Effector memory CD8-positive, alpha-beta T cell (primary cell): ENCODE measurements at places on chromosomes 1 and 21.

DNA sequence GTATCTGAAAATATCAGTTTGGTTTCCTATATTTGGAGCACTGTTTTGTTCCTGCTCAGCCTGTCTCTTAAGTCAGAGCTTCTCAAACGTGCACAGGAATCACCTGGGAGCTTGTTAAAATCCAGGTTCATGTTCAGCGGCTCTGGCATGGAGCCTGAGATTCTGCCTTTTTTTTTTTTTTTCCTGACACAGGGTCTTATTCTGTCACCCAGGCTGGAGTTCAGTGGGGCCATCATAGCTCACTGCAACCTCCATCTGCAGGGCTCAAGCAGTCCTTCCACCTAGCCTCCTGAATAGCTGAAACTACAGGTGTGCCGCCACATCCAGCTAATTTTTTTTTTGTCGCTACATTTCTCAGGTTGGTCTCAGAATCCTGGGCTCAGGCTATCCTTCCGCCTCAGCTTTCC, 12.2 kb upstream of the SELENON start:
- no peak for DNase-seq
- no peaks in the 10 kb centered on the region for H3K27me3 ChIP-seq
- no peak overlapping the region for H3K27ac ChIP-seq
- no peaks in the 10 kb centered on the region for H3K4me1 ChIP-seq

- no peaks in the 10 kb centered on the region for H3K36me3 ChIP-seq
- H3K27ac ChIP-seq, result no peak overlapping the region
- H3K4me1 ChIP-seq, result no peaks in the 10 kb centered on the region
- H3K27me3 ChIP-seq, result peaks cover 83% of the 10 kb centered on the region
- H3K4me3 ChIP-seq, result no peak overlapping the region
Measured at GRCh38 chr1:231192620-231193163, 30.8 kb downstream of the TRIM67 start.

DNA sequence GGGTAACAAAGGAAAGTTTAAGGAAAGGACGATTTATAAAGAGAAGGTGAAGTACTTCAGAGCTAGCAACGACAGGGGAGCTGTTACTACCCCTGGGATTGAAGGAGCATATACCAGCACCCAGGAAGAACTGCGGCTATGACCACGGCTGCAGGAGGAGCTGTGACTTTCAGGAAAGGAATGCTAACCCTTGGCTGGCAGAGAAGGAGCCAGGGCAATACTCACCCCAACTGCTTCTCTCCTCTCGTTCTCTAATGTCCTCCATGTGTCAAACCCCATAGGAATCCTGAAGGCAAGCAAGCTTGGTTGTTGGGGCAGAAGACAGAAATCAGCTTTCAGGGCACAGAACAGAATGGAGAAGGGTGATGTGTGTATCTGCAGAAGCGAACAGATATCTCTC, 120.5 kb downstream of the TMEM53 start:
- H3K27ac ChIP-seq, result no peak overlapping the region
- peaks cover 2% of the 10 kb centered on the region for H3K4me1 ChIP-seq
- H3K36me3 ChIP-seq, result peaks cover 5% of the 10 kb centered on the region
- H3K27me3 ChIP-seq, result peaks cover 18% of the 10 kb centered on the region

DNA sequence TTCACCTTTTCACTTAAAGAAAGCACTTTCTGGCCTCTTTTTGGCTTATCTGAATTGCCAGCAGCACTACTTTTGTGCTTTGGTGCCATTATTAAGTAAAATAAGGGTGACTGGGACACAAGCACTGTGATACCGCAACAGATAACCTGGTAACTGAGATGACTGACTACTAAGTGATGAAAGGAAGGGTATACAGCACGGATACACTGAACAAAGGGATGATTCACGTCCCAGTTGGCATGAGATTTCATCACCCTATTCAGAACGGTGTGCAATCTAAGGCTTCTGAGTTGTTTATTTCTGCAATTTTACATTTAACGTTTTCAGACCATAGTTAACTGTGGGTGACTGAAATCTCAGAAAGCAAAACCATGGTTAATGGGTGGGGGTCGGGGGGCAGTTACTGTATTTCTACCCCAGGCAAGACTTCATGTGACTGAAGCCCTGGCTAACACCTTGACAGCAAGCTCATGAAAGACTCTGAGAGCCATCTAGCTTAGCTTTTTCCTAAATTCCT, 102.8 kb downstream of the CLIC6 start:
- DNase-seq, result no peak
- H3K27me3 ChIP-seq, result peaks cover 24% of the 10 kb centered on the region
- H3K4me1 ChIP-seq, result no peaks in the 10 kb centered on the region
- H3K27ac ChIP-seq, result no peak overlapping the region
- no peaks in the 10 kb centered on the region for H3K36me3 ChIP-seq

- H3K27ac ChIP-seq, result no peak overlapping the region
- peaks cover 84% of the 10 kb centered on the region for H3K27me3 ChIP-seq
- no peak for DNase-seq
- no peak overlapping the region for H3K4me3 ChIP-seq
- H3K36me3 ChIP-seq, result no peaks in the 10 kb centered on the region
- H3K4me1 ChIP-seq, result no peaks in the 10 kb centered on the region
Measured at GRCh38 chr1:15181564-15181963, 28.0 kb downstream of the TMEM51 start.

- H3K36me3 ChIP-seq, result no peaks in the 10 kb centered on the region
- DNase-seq, result no peak
- no peak overlapping the region for H3K27ac ChIP-seq
- H3K27me3 ChIP-seq, result peaks cover 46% of the 10 kb centered on the region
- no peaks in the 10 kb centered on the region for H3K4me1 ChIP-seq
Measured at GRCh38 chr1:244212797-244213475, 161.9 kb downstream of the ZBTB18 start.

- DNase-seq, result no peak
- H3K27ac ChIP-seq, result no peak overlapping the region
- no peaks in the 10 kb centered on the region for H3K36me3 ChIP-seq
- H3K27me3 ChIP-seq, result no peaks in the 10 kb centered on the region
- H3K4me1 ChIP-seq, result no peaks in the 10 kb centered on the region
- H3K4me3 ChIP-seq, result no peak overlapping the region
Measured at GRCh38 chr1:245969283-245969682, 537.8 kb downstream of the SMYD3 start.

DNA sequence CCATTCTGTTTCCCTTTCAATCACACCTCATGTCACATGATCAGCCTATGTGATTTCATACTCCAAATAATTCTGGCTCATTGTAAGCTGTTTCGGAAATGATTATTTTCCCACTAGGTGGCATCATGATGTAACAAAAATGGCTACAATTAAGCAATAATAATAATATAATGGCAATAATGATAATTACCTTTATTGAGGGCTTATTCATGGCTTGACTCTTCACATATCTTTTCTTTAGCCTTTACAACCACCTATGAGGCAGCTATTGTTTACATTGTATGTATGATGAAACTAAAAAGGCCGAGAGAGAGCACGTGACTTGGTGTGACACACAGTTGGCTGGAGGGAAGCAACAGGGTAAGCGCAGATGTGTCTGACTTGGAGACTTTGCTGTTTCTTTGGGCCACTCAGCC, 12.5 kb upstream of the KPRP start:
- no peak overlapping the region for H3K27ac ChIP-seq
- no peaks in the 10 kb centered on the region for H3K4me1 ChIP-seq
- H3K4me3 ChIP-seq, result no peak overlapping the region
- DNase-seq, result no peak
- H3K27me3 ChIP-seq, result peaks cover 35% of the 10 kb centered on the region
- no peaks in the 10 kb centered on the region for H3K36me3 ChIP-seq

- no peaks in the 10 kb centered on the region for H3K36me3 ChIP-seq
- no peak overlapping the region for H3K4me3 ChIP-seq
Measured at GRCh38 chr1:208254376-208254775, 10.2 kb upstream of the PLXNA2 start.

- no peaks in the 10 kb centered on the region for H3K36me3 ChIP-seq
- peaks cover 16% of the 10 kb centered on the region for H3K4me1 ChIP-seq
- DNase-seq, result no peak
- H3K4me3 ChIP-seq, result no peak overlapping the region
- H3K27ac ChIP-seq, result no peak overlapping the region
Measured at GRCh38 chr1:43267818-43268425, 1.9 kb upstream of the TMEM125 start.

GRCh38 chr1:46221749-46222148, 18.6 kb downstream of the LURAP1 start:
- peaks cover 10% of the 10 kb centered on the region for H3K27me3 ChIP-seq
- H3K4me3 ChIP-seq, result no peak overlapping the region

- H3K4me1 ChIP-seq, result no peaks in the 10 kb centered on the region
- H3K27ac ChIP-seq, result no peak overlapping the region
- no peaks in the 10 kb centered on the region for H3K27me3 ChIP-seq
- no peaks in the 10 kb centered on the region for H3K36me3 ChIP-seq
Measured at GRCh38 chr21:16037421-16037955, 307.7 kb downstream of the USP25 start.

DNA sequence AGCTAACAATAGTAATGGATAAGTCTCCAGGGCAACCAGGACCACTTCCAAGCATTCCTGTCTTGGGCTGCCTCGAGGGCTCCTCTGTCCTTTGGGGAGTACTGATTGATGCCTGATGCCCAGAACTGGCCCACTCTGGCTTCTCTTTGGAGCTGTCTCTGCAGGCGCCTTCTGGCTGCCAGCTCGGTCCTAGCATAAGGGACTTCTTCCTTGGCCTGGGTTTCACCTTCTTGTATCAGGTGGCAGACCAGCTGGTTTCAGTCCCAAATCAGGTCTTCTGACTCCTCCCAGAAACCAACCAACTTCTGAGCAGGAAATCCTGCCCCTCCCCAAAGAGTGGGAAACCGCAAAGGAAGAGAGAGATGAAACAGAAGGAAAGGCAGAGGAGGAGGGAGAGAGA, 10.6 kb downstream of the G0S2 start:
- H3K36me3 ChIP-seq, result peaks cover 4% of the 10 kb centered on the region
- H3K27me3 ChIP-seq, result no peaks in the 10 kb centered on the region
- peaks cover 23% of the 10 kb centered on the region for H3K4me1 ChIP-seq
- H3K4me3 ChIP-seq, result peak overlapping the region; percentile 68
- peak overlapping the region; percentile 53 for H3K27ac ChIP-seq
- DNase-seq, result no peak

GRCh38 chr1:29716306-29716705, 480.0 kb downstream of the PTPRU start:
- H3K36me3 ChIP-seq, result no peaks in the 10 kb centered on the region
- peaks cover 46% of the 10 kb centered on the region for H3K27me3 ChIP-seq
- H3K4me1 ChIP-seq, result no peaks in the 10 kb centered on the region
- H3K4me3 ChIP-seq, result no peak overlapping the region

DNA sequence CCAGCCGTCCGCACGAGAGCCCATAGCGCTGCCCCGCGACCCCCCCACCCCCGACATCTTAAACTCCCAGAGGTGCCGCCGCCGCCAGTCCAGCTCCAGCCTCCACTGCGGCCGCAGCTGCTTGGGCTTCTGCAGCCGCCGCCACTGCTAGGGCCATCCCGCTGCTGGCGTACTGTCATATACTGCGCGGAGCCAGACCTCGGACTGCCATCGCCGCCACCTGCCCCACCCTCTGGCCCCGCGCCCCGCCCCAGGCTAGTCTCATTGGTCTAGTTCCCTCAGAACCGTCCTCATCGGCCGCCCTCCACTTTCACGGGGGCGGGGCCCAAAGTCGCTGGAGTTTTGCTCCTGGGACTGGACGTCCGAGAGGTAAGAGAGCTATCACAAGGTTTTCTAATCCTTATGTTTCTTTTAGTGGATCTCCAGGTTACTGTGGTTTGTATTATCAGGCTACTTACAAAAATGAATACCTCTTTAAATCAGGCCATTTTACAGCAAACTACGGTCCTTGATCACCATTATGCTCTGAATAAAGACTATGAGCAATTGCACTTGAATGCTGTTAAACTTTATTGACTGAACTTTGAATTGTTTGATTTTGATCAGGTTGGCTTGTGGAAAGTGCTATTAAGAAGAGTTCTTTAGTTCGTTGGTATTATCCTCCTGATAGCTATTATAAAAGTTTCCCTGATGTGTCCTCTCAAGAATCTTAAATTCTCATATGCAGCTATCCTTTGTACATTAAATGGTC, 2.8 kb upstream of the CD1D start:
- H3K36me3 ChIP-seq, result no peaks in the 10 kb centered on the region
- peak overlapping the region; percentile 9 for H3K4me3 ChIP-seq
- H3K27me3 ChIP-seq, result peaks cover 91% of the 10 kb centered on the region
- no peak overlapping the region for H3K27ac ChIP-seq

DNA sequence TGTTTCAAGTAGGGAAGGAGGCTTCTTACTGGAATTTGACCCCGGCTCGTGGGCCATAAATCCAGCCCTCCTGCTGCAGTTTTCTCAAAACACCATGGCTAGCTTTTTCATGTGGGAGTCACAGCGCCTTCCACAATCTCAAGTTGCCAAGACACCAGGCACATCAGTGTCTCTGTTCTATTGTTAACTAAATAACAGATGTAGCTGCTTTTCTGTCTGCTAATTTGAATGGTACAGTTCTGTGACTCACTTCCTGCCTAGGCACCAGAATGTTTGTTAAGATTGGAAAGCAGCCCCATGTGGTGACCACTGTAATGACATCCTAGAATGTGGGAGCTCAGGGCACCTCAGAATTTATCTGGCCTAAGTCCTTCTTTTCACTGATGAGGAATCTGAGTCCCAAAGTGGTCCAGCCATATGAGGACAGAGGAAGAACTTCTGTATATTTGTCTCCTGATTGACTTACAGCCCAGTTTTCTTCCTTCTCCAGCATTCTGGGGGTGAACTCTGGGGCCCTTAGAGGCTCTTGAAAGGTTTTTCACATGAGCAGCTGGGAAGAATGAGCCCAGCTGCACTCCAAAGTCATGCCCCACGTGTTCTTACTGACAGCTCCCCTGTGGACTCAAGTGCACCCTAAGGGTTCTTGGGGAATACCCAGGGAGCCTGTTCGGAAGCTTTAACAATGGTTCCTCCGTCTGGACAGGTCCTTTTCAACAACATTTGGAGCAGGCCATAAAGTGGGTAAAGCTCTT, 27.5 kb downstream of the TRIM45 start:
- peak; percentile 6 for DNase-seq
- H3K27ac ChIP-seq, result peak overlapping the region; percentile 52
- H3K4me3 ChIP-seq, result no peak overlapping the region
- no peaks in the 10 kb centered on the region for H3K4me1 ChIP-seq
- H3K27me3 ChIP-seq, result no peaks in the 10 kb centered on the region
- H3K36me3 ChIP-seq, result peaks cover 18% of the 10 kb centered on the region

DNA sequence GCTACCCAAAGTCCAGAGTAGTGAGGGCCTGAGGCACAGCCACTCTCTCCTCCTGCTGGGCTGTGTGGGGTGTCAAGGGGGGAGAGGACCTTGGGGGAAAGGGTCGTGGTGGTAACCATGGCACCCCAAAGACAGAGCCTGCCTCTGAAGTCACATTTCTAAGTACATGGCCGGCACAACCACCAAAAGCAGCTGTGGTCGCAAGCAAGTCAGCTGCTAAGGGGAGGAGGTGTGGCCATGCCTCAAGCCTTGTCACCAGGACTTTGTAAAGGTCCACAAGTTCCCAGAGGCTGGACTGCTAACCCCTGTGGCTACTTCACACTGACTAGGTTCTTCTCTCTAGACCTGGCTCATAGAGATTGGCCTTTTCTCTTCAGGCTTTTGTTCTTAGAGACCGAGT, 310.6 kb downstream of the LMX1A start:
- DNase-seq, result no peak
- H3K27ac ChIP-seq, result no peak overlapping the region

GRCh38 chr1:202967684-202968281, 726 bp upstream of the CYB5R1 start:
- no peak for DNase-seq
- peaks cover 11% of the 10 kb centered on the region for H3K4me1 ChIP-seq
- peak overlapping the region; percentile 85 for H3K4me3 ChIP-seq
- H3K36me3 ChIP-seq, result peaks cover 15% of the 10 kb centered on the region
